Naive B cell (primary cell): ENCODE measurements at places on chromosomes 5 and 9.

- no peaks in the 10 kb centered on the region for H3K4me1 ChIP-seq
- H3K36me3 ChIP-seq = no peaks in the 10 kb centered on the region
- H3K27me3 ChIP-seq = peaks cover 17% of the 10 kb centered on the region
- H3K27ac ChIP-seq = no peak overlapping the region
- H3K4me3 ChIP-seq = no peak overlapping the region
- no peak for DNase-seq
These were observed 300.3 kb upstream of the GRAMD2B start for GRCh38 chr5:126122942-126123341.

DNA sequence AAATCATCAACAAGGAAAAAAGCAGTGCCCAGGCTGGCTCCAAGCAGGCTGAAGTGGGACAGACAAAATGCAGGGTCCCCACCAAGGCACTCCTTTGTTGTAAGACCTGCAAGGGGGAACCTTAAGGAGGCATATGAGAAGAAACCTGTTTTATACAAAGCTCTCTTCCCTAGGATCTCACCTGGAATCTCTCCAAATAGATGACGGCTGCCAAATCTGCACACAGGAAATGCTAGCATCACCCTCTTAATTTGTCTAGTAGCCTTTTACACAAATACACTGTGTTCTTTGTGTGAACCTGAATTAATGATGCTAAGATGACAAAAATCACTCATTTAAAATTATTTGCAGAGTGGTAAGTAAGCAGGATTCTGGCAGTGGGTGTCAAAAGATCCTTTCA, 280.2 kb downstream of the SPOCK1 start:
- H3K4me1 ChIP-seq = no peaks in the 10 kb centered on the region
- H3K27me3 ChIP-seq = no peaks in the 10 kb centered on the region
- no peak overlapping the region for H3K27ac ChIP-seq
- no peak overlapping the region for H3K4me3 ChIP-seq
- H3K36me3 ChIP-seq = no peaks in the 10 kb centered on the region
- no peak for DNase-seq

- no peak overlapping the region for H3K27ac ChIP-seq
- DNase-seq = no peak
- no peaks in the 10 kb centered on the region for H3K4me1 ChIP-seq
- no peak overlapping the region for H3K4me3 ChIP-seq
- peaks cover 50% of the 10 kb centered on the region for H3K36me3 ChIP-seq
These were observed 33.0 kb downstream of the FKBP15 start for GRCh38 chr9:113187929-113188595.

GRCh38 chr5:10933121-10933520, 172.1 kb upstream of the DAP start:
- no peaks in the 10 kb centered on the region for H3K4me1 ChIP-seq
- H3K4me3 ChIP-seq = no peak overlapping the region
- DNase-seq = no peak

DNA sequence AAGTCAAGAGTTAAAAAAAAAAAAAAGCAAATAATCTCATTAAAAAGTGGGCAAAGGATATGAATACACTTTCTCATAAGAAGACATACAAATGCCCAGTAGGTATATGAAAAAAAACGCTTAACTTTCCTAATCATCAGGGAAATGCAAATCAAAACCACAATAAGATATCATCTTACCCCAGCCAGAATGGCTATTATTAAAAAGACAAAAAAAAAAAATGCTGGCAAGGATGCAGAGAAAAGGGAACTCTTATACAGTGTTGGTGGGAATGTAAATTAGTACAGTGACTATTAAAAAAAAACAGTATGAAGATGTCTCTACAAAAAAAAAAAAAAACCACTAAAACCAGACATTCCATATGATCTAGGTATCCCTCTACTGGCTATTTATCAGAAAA, 79.4 kb downstream of the LPAR1 start:
- no peak for DNase-seq
- H3K4me3 ChIP-seq = no peak overlapping the region
- H3K27ac ChIP-seq = no peak overlapping the region
- H3K36me3 ChIP-seq = no peaks in the 10 kb centered on the region
- H3K4me1 ChIP-seq = peaks cover 11% of the 10 kb centered on the region

DNA sequence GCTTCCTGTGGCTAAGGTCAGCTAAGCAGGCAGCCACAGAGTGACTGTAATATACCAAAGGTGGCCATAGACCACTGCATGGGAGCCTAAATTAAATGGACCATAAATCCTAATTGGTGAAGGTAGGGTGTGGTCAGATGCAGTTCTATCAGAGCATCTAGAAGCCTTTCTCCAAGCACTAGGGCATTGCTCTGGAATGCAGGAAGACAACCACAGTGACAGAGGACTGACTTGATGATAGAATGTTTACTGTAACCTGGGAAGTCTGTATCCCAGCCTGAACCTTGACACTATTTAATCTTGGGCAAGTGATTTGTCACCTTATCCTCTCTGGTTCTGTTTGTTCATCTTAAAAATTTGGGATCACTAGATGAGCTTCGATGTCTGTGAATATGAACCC, 2.3 kb downstream of the FBXO38 start:
- no peaks in the 10 kb centered on the region for H3K27me3 ChIP-seq
- H3K27ac ChIP-seq = no peak overlapping the region

DNA sequence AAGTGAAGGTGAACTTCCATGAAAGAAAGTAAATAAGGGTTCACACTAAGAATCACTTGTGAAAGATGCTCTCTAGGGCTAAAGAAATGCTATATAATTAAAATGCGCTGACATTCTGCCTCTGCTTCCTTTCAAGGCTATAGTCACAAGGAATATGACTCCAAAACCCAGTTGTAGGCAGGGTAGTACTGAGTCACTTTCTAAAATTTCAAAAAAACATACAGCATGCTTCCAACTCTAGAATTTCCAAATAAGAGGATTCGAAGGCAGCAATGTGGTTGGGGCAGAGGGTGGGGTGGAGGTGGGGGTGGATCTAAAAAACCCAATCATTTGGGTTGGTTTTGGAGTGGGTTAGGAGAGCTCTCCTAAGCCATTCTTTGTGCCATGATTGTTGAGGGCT, 84.6 kb downstream of the HMHB1 start:
- no peaks in the 10 kb centered on the region for H3K4me1 ChIP-seq
- DNase-seq = no peak
- H3K27ac ChIP-seq = no peak overlapping the region
- H3K4me3 ChIP-seq = no peak overlapping the region
- no peaks in the 10 kb centered on the region for H3K36me3 ChIP-seq
- H3K27me3 ChIP-seq = no peaks in the 10 kb centered on the region

- H3K27me3 ChIP-seq = peaks cover 5% of the 10 kb centered on the region
- no peak overlapping the region for H3K4me3 ChIP-seq
- H3K4me1 ChIP-seq = peaks cover under 1% of the 10 kb centered on the region
- H3K27ac ChIP-seq = no peak overlapping the region
- DNase-seq = no peak
These were observed 46.7 kb upstream of the CDKN2AIPNL start for GRCh38 chr5:134458234-134459009.

- H3K4me3 ChIP-seq = no peak overlapping the region
- no peaks in the 10 kb centered on the region for H3K27me3 ChIP-seq
- no peaks in the 10 kb centered on the region for H3K4me1 ChIP-seq
- H3K27ac ChIP-seq = no peak overlapping the region
- no peak for DNase-seq
These were observed 70.3 kb upstream of the UBTD2 start for GRCh38 chr5:172353846-172354245.

DNA sequence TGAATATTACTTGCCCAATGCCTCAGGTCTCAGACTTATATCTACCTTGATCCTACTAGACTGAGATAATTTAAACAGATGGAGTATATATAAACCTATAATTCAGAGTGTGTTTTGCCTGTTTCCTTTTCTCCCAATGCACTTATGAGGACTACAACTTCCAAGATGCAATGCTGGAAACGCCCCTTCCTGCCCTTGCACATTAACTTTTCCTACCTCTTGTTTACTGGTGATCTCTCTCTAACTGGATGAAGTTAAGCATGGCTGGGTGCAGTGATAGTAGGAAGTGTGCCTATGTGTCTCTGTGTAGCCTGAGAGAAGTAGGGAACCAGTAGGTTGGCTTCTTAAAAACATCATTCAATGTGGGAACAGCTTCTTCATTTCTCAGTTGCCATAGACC, 115.2 kb downstream of the SVEP1 start:
- H3K27ac ChIP-seq = no peak overlapping the region
- no peak for DNase-seq
- H3K4me3 ChIP-seq = no peak overlapping the region
- H3K36me3 ChIP-seq = no peaks in the 10 kb centered on the region

GRCh38 chr5:163408311-163408923, 29.0 kb upstream of the CCNG1 start:
- H3K4me1 ChIP-seq = peaks cover 6% of the 10 kb centered on the region
- H3K27me3 ChIP-seq = peaks cover 15% of the 10 kb centered on the region
- DNase-seq = peak; percentile 51
- H3K4me3 ChIP-seq = no peak overlapping the region

- no peak overlapping the region for H3K4me3 ChIP-seq
- H3K36me3 ChIP-seq = peaks cover 4% of the 10 kb centered on the region
- H3K27me3 ChIP-seq = no peaks in the 10 kb centered on the region
- no peak for DNase-seq
- H3K27ac ChIP-seq = no peak overlapping the region
- no peaks in the 10 kb centered on the region for H3K4me1 ChIP-seq
These were observed 40.5 kb downstream of the SNX24 start for GRCh38 chr5:122885891-122886290.

GRCh38 chr9:84929068-84929467, 259.5 kb downstream of the NTRK2 start:
- no peak overlapping the region for H3K27ac ChIP-seq
- peaks cover 3% of the 10 kb centered on the region for H3K27me3 ChIP-seq
- DNase-seq = no peak
- H3K36me3 ChIP-seq = no peaks in the 10 kb centered on the region
- no peaks in the 10 kb centered on the region for H3K4me1 ChIP-seq
- H3K4me3 ChIP-seq = no peak overlapping the region

GRCh38 chr9:137301081-137301947, 757 bp downstream of the NRARP start:
- peak overlapping the region; percentile 85 for H3K4me3 ChIP-seq
- no peak for DNase-seq
- H3K27ac ChIP-seq = no peak overlapping the region
- H3K27me3 ChIP-seq = peaks cover 18% of the 10 kb centered on the region
- no peaks in the 10 kb centered on the region for H3K36me3 ChIP-seq

DNA sequence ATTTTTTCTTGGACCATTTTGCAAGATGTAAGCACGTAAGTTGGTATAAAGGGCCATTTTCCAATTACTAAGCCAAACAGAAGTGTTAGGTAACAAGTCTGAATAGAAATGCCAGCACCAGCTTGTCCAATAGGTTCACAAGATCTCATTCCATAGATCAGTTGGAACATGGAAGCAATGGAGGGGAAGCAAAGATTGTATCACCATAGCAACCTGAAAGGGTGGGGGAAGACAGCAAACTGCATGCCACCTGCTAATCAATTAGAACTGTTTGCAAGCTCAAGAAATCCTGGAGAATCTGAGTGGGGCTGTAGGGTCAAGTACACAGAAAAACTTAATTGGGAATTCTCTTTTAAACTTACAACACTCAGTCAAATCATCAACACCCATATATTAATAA, 264.9 kb upstream of the EFNA5 start:
- no peak overlapping the region for H3K27ac ChIP-seq
- no peaks in the 10 kb centered on the region for H3K27me3 ChIP-seq
- no peak for DNase-seq
- no peaks in the 10 kb centered on the region for H3K4me1 ChIP-seq
- H3K4me3 ChIP-seq = no peak overlapping the region

- no peaks in the 10 kb centered on the region for H3K36me3 ChIP-seq
- no peaks in the 10 kb centered on the region for H3K4me1 ChIP-seq
- no peak overlapping the region for H3K27ac ChIP-seq
- H3K27me3 ChIP-seq = peaks cover 14% of the 10 kb centered on the region
- DNase-seq = no peak
These were observed 14.3 kb upstream of the SNCAIP start for GRCh38 chr5:122297587-122298298.

DNA sequence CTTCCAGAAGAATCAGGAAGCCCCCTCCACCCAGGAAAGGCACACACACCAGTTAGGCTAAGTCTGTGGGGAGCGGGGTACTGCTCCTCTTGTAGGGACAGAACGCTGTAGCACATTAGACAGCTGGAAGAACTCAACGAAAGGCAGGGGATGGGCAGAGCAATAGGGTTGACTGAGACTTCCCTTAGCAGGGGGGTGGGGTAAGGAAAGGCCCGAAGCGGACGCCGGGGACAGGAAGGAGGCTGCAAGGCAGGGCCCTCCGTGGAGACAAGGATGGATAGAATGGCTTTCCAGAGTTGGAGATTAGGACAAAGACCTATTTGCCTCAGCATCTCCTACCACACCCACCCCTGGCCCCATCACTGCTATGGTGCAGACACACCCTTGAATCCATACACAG, 14.3 kb downstream of the CNTFR start:
- no peak overlapping the region for H3K27ac ChIP-seq
- DNase-seq = no peak
- H3K36me3 ChIP-seq = no peaks in the 10 kb centered on the region

GRCh38 chr5:155786108-155786507, 540.9 kb upstream of the SGCD start:
- H3K4me1 ChIP-seq = no peaks in the 10 kb centered on the region
- no peak for DNase-seq
- H3K4me3 ChIP-seq = no peak overlapping the region
- H3K27ac ChIP-seq = no peak overlapping the region
- H3K27me3 ChIP-seq = no peaks in the 10 kb centered on the region

GRCh38 chr5:67246108-67246507, 49.5 kb upstream of the CD180 start:
- peak; percentile 54 for DNase-seq
- no peak overlapping the region for H3K27ac ChIP-seq
- H3K27me3 ChIP-seq = no peaks in the 10 kb centered on the region
- H3K36me3 ChIP-seq = no peaks in the 10 kb centered on the region
- H3K4me1 ChIP-seq = peaks cover 6% of the 10 kb centered on the region

- H3K4me1 ChIP-seq = no peaks in the 10 kb centered on the region
- H3K4me3 ChIP-seq = no peak overlapping the region
- DNase-seq = no peak
- no peaks in the 10 kb centered on the region for H3K36me3 ChIP-seq
These were observed 184.1 kb downstream of the DIRAS2 start for GRCh38 chr9:90458485-90458884.

GRCh38 chr5:130955041-130955440, 210.0 kb downstream of the HINT1 start:
- H3K27ac ChIP-seq = no peak overlapping the region
- no peak for DNase-seq
- H3K4me1 ChIP-seq = no peaks in the 10 kb centered on the region
- no peaks in the 10 kb centered on the region for H3K27me3 ChIP-seq
- no peak overlapping the region for H3K4me3 ChIP-seq

DNA sequence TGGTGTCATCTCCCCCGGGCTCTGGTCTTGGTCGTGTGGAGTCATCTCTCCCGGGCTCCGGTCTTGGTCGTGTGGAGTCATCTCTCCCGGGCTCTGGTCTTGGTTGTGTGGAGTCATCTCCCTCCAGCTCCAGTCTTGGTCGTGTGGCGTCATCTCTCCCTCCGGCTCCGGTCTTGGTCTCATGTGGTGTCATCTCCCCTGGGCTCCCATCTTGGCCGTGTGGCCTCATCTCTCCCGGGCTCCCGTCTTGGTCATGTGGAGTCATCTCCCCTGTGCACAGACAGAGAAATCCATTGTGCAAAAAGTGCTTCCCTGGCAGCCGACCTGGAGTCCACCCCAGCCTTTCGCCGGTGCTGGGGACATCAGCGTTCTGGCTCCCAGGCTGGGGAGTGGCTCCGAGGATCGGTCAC, 91.1 kb upstream of the CACNA1B start:
- no peak overlapping the region for H3K4me3 ChIP-seq
- H3K27ac ChIP-seq = peak overlapping the region; percentile 34
- no peak for DNase-seq
